ENCODE measurements at places on chromosomes 7 and 10.

- DNase-seq, result no peak
Observed at GRCh38 chr10:124725171-124725631, 19.0 kb downstream of the FAM53B start.

GRCh38 chr7:108210796-108211195 is 80.6 kb upstream of the LAMB4 start:
- DNase-seq, result no peak

- DNase-seq, result no peak
Observed at GRCh38 chr10:132932461-132933307, 9.7 kb downstream of the CFAP46 start.

GRCh38 chr10:76036962-76037361 is 605.5 kb downstream of the LRMDA start:
- no peak for DNase-seq

DNA sequence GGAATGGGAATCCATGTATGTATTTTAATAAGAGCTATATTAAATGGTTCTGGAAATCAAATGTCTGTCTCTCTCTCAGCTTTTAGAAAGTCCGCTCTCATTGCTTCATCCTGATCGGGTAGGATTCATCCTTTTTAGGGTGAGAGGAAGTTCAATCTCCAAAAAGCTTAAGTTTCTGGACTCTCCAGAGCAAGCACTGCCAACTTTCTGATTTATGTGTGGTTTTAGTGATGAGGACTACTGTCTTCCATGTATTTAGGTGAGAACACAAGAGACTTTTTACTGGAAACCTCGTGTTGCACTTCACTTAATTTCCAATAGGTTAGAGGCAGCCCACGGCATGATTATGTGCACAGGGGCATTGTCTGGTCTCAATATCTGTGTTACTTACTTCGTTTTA is 267.9 kb downstream of the SUGCT start:
- no peak for DNase-seq

DNA sequence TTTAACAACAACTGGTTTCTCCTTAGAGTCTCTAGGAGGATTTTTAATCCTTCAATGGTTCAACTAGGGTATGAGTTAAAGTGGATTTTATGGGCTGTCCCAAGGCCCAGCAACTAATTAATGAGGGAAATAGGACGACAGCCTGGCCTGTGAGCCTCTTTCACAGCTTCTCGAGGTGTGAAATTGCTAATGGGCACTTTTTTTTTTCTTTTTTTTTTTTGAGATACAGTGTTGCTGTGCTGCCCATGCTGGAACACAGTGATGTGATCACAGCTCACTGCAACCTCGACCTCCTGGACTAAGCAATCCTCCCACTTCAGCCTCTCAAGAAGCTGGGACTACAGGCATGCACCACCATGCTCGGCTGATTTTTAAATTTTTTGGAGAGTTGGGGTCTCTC is 87.0 kb downstream of the MARCHF5 start:
- no peak for DNase-seq

GRCh38 chr10:29012926-29013554 is 275.8 kb upstream of the LYZL1 start:
- no peak for DNase-seq

DNA sequence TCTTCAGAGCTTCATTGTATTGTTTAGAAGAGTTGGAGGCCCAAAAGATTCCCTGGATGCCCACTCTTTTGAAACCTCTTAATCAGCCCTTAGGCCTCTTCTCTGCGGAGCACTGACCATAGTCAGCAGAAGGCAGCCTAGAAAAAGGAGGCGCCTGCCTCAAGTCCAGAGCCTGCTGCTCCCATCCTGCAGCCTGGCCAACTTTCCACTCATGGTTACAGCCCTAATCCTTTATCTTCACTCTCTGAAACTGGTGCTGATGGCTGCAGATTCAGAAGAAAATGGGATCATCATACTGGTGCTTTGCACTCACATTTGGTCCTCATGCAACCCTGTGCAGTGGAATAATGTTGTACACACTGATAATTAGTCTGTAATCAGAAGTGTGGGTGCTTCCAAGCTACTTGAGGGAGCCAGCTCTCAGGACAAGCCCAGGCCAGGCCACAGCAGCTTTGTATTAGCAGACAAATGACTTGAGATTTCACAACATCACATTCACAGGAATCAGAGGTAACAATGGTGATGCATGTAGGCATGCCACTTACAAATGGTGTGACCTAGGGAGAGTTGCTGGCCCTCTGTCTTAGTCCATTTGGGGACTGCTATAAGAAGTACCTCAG is 272.9 kb downstream of the GALNT17 start:
- no peak for DNase-seq

- no peak for DNase-seq
Observed at GRCh38 chr10:35421553-35422178, 85.4 kb downstream of the CCNY start.

- DNase-seq, result no peak
Observed at GRCh38 chr10:131477457-131478121, 166.1 kb upstream of the TCERG1L start.

- DNase-seq, result no peak
Observed at GRCh38 chr7:105924945-105925344, 38.1 kb upstream of the CDHR3 start.

DNA sequence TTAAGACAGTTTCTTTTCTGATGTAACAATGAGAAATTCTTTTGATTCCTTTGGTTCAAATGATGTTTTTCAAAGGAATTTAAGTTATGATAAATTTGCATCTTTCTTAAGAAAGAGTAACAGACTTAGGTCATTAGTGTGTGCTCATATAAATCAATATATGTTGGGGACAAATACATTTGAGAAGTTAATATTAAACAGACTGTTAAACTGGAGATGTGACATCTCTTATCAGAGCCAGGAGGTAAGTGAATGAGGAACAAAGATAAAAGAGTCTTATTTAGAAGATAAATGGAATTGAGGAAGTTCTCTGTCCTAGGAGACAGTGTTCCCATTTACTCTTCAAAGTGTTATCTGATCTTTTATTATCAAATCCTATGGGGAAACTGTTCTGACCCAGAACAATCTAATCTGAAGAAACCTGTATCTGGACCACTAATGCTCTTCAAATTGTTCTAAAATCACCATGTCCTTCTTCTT is 104.8 kb upstream of the LAMB4 start:
- peak; percentile 55 for DNase-seq

- no peak for DNase-seq
Observed at GRCh38 chr7:146661929-146662328, 545.3 kb downstream of the CNTNAP2 start.

DNA sequence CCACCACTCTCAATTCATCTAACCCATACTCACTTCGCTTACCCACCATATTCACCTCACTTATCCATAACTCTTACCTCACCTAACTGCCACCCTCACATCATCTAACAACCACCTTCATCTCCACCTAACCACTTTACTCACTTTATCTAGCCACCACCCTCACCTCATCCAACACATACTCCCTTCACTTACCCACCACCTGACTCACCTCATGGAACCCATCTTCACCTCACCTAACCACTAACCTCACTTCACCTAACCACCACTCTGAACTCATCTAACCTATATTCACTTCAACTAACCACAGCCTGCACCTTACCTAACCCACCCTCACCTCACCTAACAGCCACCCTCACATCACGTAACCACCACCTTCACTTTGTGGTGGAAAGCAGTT is 84.2 kb downstream of the VIPR2 start:
- no peak for DNase-seq

- no peak for DNase-seq
Observed at GRCh38 chr10:660970-661596, 28.4 kb downstream of the DIP2C start.

GRCh38 chr7:33196221-33196620 is 66.9 kb downstream of the BBS9 start:
- DNase-seq, result no peak

- peak; percentile 87 for DNase-seq
Observed at GRCh38 chr7:93015779-93016481, 101.8 kb downstream of the SAMD9 start.

GRCh38 chr10:63324495-63324854 is 141.3 kb downstream of the JMJD1C start:
- DNase-seq, result no peak

- DNase-seq, result no peak
Observed at GRCh38 chr10:126917375-126917774, 12.1 kb downstream of the DOCK1 start.

DNA sequence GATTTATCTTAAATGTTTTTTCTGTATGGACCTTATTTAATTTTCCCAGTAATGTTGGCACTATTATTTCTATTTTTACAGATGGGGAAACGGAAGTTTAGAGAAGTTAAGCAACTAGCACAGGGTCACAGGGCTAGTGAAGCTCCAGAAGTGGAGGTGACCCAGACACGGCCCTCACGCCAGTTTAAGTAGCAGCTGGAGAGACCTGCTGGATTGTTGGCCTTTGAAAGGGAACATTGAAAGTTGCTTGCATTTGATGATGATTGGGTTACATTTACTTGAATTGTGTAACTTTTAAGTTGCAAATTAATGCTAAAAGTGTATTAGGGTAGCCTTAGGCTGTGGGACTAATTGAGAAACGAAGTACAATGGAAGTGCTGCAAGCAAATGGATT is 25.6 kb downstream of the CDK14 start:
- no peak for DNase-seq

DNA sequence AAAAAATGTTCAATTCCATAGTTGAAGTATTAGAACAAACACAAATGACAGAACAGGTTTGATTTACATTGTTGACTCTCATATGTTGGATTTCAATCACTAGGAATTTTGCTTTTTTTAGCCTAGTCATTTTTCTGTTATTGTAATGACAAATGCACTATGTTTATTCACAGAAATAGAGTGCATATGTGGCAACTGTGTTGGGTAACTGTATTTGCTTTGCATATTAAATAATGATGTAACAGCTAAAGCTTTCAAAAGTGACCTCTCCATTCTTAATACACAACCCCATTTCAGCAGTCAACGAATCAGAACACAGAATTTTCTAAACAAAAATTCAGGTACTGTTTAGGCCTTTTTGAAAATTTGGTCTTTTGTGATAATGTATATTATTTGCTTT is 54.0 kb upstream of the SLC26A5 start:
- no peak for DNase-seq

DNA sequence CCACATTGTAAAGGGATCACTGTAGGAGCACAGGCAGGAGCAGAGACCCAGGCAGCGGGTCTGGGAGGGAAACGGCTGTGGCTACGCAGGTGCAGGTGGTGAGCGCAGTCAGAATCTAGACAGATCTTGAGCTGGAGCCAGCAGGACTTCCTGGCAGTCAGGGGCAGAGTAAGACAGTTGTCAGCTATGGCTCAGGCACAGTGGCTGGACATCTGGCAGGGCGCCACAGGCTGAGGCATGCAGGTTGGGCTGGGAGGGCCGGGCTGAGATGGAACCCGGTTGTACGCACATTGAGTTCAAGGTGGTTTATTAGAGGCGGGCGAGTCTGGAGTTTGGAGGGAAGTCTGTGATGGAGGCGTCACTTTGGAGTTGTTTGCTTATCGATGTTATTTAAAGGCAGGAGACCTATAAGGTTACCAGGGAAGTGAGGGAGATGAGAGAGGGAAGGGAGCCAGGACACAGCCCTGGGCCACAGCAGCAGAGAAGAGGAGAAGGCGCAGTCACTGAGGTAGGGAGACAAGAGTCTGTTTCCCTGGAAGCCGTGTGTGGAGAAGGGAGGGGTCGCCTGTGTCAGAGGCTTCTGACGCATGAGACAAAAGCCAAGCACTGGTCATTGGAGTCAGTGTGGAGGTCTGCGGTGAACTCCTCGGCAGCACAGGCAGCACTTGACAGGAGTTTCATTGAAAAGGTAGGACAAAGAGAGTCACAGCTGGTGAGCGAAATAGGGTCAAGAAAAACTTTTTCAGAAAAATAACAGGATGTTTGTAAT is 73.8 kb downstream of the LANCL2 start:
- no peak for DNase-seq

DNA sequence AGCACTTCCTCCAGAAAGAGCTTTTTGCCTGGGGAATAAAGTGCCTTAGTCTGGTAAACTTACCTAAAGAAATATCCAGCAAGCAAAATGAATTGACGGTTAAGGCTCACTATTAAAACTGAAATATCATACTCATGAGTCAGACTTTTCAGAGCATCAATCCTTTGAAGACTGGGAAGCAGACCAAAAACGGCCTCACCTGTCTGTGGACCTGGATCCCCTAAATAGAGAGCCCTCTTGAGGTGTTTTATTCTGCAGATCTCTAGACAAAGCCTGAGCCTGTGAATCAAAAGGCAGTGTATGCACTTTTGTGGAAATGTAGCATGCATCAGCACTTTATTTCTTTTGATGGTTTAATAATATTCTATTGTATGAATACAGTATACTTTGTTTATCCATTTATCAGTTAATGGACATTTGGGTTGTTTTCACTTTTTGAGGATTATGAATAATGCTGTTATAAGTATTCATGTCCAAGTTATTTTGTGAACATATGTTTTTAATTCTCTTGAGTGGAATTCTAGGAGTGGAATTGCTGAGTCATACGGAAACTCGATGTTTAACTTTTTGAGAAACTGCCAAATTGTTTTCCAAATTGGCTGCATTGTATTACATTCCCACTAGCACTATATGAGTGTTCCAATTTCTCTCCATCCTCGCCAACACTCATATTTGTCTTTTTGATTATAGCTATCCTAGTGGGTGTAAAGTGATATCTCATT is 449.0 kb upstream of the IGFBP3 start:
- no peak for DNase-seq

DNA sequence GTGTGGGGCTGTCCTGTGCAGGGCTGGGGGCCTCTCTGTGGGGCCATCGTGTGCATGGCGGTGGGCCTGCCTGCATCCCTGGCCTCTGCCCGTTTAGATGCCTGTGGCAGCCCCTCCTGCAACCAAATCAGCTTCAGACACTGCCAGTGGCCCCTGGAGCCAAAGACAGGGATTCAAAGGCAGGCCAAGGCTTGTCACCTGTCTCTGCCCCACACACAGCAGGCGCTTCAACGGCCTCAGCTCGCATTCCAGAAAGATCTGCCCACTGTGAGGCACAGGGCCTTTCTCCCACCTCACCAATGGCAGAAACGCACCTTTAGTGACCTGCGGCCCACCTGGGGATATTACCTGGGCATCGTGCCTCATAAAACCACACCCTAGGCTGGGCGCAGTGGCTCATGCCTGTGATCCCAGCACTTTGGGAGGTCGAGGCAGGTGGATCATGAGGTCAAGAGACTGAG is 46.0 kb downstream of the INSIG1 start:
- no peak for DNase-seq

DNA sequence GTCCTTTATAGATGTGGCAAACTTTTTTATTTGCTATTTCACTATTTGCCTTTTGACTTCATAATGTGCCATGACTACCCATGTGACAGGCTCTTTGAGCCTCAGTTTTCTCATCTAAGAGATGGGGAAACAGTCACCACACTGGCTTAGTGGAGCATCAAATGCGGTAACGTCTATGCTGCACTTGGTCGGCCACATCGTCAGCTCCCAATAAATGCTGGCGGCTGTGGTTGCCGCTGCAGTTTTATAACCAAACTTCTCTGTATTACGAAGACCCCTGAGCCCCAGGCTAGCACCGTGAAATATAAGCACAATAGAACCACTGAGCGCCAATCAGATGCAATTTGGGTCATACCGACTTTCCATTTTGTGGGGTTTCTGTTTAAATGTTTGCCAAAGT is 56.2 kb downstream of the PARP12 start:
- DNase-seq, result no peak

- DNase-seq, result no peak
Observed at GRCh38 chr7:151715666-151716315, 161.1 kb downstream of the PRKAG2 start.
